8988T (cell line): ENCODE measurements at places on chromosomes 7 and 10.

DNA sequence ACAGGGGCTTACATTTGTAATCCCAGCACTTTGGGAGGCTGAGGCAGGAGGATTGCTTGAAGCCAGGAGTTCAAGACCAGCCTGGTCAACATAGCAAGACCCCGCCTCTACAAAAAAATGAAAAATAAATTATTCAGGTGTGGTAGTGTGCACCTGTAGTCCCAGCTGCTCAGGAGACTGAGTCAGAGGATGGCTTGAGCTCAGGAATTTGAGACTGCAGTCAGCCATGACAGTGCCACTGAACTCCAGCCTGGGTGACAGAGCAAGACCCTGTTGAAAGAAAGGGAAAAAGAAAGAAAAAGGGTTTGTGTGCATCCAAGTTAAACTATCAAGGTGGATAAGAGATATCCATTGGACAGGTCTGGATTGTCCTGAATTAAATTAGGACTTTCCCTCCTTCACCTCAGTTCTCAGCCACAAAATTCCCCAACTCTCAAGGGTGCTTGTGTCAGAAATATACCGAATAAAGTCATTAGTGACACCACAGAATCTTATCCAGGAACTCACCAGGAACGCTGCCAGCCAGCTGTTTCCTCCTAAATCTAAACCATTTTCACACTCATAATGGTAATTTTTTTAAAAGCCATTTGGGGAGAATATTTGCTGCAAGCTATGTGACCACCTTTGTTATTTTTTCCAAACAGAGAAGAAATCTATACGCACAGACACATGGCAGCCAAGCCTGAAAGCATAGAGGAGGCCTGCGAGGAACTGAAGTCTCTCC is 12.0 kb downstream of the AFAP1L2 start:
- no peak for DNase-seq

DNA sequence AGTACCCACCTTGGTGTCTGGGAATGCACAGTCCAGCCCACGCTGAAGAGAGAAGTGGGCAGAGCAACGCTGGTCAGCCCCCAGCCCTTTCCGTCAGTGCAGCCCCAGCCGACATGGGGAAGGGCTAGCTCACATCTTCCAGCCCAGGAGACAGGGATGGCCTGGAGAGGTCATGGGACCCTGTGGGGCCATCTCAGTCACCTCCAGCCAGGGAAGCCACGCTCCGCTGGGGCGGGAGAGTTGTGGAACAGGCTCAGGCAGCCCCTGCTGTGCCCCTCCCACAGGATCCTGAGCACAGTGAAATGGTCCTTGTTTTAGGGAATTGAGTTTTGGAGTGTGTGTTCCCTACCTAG is 85.1 kb downstream of the PAXIP1 start:
- DNase-seq: no peak

DNA sequence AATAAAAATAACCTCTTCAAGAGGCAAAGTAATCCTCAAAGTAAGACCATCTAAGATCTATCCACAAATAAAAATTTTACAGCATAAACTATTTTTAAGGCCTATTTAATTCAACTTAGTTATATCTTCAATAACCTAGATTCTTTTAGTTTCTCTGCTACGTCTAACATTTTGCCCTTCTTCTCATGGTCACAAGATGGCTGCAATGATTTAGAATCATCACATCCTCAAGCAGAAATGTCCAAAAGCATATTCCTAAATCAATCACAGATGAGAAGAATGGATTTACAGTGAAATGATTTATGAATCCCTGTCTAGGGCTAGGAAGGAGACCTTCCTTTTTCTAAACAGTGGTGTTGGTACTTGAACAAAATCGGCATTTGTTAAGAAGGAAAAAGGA is 304.7 kb downstream of the ARHGAP12 start:
- DNase-seq: no peak

- no peak for DNase-seq
These were observed 14.1 kb upstream of the MYPN start for GRCh38 chr10:68095153-68095552.

GRCh38 chr10:89589101-89589720 is 53.8 kb upstream of the SLC16A12 start:
- DNase-seq: no peak
